Putamen (tissue), 1 donor: ENCODE measurements at places on chromosomes 6 and 20.

GRCh38 chr6:15026832-15027231, 219.0 kb upstream of the JARID2 start:
- no peak for DNase-seq

- DNase-seq, result no peak
Observed at GRCh38 chr6:22736740-22737139, 167.4 kb downstream of the HDGFL1 start.

DNA sequence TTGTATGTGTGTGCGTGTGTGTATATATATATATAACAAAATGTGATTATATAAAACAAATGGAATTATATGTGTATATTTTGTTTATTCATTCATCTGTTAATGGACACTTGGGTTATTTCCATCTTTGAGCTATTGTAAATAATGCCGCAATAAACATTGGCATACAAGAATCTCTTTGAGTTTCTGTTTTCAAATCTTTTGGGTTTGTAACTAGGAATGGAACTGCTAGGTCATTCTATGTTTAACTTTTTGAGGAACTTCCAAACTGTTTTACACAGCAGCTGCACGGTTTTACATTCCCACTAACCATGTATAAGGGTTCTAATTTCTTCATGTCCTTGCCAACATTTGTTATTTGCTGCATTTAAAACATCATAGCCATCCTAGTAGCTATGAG, 39.9 kb upstream of the TGM2 start:
- no peak for DNase-seq

DNA sequence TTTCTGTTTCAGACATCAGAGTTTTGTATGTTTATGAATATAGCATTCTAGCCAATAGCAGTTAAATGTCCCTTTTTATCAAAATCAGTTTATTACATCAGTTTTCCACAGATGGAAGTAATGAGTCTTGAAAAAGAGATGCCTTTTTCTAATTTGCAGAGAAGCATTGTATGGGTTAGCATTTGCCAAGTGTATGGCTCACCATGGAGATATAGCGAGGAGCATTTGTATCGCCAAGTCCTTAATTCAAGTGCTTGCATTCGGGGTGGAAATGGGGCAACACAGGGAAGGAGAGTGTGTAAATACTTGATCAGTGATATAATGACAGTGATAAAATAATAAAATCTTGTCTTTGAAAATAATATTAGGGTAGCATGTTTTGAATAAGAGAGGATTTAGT, 42.9 kb downstream of the TXLNB start:
- no peak for DNase-seq

GRCh38 chr20:24208652-24209051, 220.1 kb upstream of the GGTLC1 start:
- no peak for DNase-seq

- DNase-seq, result no peak
Observed at GRCh38 chr20:44343162-44343675, 6.4 kb downstream of the R3HDML start.

GRCh38 chr6:114467931-114468330, 125.1 kb upstream of the HS3ST5 start:
- DNase-seq, result no peak

GRCh38 chr6:157981132-157981394, 600 bp upstream of the SYNJ2 start:
- no peak for DNase-seq

GRCh38 chr6:129609635-129610034, 100.3 kb downstream of the ARHGAP18 start:
- DNase-seq, result no peak

DNA sequence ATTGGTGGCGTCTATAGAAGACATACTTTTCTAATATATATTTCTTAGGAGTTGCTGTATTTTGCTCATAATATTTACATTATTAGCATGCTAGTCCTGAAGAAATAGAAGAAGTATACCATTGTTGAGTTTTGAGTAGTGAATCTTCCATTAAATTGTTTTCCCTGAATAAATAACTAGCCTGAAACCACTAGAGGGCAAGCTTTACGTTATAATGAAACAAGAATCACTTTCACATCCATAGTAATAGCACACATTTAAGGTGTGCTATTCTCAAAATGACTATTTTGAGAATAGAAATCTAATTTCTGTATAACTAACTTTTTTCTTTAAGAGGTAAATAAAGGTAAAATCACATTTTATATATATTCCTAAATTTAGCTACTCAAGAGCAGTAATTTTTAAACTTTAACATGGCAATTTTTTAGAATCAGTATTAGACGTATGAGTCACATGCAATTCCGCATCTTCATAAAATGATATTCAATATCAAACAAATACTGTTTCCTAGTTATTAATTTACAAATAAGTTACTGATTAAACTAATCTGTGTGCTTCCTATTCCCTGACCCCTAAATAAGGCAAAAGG, 213.2 kb upstream of the MANEA start:
- peak; percentile 11 for DNase-seq
